ENCODE measurements at places on chromosomes 2 and 18.
A peak's percentile ranks its signal among the peaks of the same experiment; 100 is the strongest.

DNA sequence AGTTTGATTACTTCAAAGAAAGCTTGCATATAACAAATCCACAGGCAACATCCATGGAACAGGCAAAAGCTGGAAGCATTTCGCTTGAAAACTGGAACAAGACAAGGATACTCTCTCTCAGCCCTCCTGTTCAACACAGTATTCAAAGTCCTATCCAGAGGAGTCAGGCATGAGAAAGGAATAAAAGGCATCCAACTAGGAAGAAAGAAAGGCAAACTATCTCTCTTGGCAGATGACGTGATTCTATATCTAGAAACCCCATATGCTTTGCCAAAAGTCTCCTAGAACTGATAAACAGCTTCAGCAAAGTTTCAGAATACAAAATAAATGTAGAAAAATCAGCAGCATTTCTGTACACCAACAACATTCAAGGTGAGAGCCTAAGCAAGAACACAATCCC lies 34.1 kb upstream of the MC4R start:
- ATAC-seq: no peak

DNA sequence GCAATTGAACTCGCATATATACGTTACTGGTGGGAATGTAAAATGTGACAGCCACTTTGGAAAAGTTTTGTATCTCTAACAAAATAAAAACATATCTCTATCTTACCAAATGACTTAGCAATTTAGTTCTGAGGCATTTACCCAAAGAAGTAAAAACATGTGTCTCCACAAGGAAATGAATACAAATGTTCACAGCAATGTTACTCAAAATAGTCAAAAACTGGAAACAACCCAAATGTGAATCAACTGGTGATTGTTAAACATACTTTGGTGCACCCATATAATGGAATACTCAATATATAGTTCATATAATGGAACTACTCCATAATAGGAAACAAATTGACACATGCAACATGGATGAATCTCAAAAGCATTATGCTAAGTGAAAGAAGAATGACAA lies 70.4 kb upstream of the DNER start:
- no peak for ATAC-seq

DNA sequence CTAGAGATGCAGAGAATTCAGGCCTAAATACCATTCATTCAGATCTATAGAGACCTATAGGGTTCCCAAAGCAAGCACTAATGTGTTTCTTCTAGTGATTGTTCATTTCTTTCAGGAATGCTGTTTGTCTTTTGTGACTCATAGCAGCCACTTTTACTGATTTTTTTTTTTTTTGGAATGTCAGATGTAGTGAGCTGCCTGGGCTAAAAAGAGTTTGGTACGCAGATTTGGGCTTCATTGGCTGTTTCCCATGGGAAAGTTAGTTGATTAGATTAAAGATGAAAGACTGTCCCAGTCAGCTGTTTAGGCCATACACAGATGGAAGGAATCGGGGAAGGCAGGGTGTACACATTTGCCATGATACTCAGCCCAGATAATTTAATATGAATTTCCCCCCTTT lies 87.6 kb downstream of the CDC42EP3 start:
- peak; percentile 63 for ATAC-seq

DNA sequence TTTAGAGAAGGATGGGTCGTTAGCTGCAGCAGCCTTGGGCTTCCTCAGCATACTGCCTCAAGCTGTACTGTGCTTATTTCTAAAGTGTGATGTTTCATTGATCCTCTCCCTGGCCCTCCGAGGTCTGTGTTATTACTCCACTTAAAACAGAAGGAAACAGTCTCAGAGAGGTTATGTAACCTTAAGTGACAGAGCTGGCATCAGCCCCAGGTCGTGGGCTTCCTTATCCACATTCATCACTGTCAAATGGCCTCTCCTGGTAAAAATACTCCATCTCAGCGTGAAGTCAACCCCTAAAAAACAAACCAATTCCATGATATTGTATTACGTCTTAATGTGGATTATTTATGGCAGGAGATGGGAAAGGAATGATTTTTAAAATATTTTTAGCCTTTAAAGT lies 153.3 kb upstream of the NOSTRIN start:
- ATAC-seq: peak; percentile 72

GRCh38 chr2:46655551-46656436 lies 176.4 kb downstream of the TMEM247 start:
- no peak for ATAC-seq

- ATAC-seq: no peak
These were observed 12.1 kb upstream of the CXCR4 start for GRCh38 chr2:136130045-136130444.

GRCh38 chr18:12883372-12883683 lies 709 bp downstream of the PTPN2 start:
- ATAC-seq: peak; percentile 52

DNA sequence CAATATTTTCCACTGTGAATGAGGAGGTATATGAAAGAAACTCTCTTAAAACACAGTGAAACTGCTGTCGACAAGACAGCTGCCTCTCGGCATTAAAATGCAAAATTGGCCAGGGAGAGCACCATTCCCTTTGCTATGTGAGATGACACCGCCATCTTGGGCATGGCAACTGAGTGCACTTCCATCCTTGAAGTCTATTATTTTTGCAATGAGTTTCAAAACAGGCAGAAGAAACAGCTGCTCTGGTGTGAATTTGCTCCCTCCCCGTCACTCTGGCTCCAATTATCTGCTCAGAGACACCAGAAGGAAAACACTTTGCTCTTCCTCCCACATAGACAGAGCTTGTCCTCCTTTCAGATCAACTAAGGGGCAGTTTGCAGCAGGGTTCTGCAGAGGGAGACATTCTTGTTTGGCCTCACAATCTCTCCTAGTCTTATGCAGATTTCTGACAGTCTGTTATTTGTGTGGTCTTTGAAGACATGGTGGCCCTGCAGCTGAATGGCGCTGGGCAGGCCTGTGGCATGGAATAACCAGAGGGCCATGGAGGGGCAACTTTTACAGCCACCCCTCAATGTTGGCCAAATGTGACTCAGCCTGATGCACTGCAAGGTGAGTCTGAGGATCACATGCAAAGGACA lies 48.6 kb upstream of the SEC11C start:
- ATAC-seq: no peak

DNA sequence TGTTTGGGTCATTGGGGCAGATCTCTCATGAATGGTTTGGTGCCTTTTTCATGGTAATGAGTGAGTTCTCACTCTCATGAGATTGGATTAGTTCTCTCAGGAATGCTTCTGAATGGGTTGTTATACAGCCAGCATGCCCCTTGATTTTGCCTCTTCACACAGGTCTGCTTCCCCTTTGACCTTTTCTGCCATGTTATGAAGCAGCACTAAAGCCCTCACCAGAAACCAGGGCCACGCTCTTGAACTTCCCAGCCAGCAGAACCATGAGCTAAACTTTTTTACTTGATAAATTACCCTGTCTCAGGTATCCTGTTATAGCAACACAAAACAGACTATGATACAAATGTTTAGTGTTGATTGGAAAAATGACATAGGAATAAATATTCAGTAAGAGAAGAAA lies 57.3 kb downstream of the ICA1L start:
- ATAC-seq: no peak

- no peak for ATAC-seq
These were observed 365.3 kb downstream of the ERBB4 start for GRCh38 chr2:212173331-212173730.

- ATAC-seq: no peak
These were observed 50.3 kb upstream of the ID2 start for GRCh38 chr2:8631465-8632005.

GRCh38 chr18:6311456-6312215 lies 103.1 kb downstream of the L3MBTL4 start:
- ATAC-seq: no peak

GRCh38 chr2:28645553-28645952 lies 106.1 kb upstream of the PPP1CB start:
- no peak for ATAC-seq

DNA sequence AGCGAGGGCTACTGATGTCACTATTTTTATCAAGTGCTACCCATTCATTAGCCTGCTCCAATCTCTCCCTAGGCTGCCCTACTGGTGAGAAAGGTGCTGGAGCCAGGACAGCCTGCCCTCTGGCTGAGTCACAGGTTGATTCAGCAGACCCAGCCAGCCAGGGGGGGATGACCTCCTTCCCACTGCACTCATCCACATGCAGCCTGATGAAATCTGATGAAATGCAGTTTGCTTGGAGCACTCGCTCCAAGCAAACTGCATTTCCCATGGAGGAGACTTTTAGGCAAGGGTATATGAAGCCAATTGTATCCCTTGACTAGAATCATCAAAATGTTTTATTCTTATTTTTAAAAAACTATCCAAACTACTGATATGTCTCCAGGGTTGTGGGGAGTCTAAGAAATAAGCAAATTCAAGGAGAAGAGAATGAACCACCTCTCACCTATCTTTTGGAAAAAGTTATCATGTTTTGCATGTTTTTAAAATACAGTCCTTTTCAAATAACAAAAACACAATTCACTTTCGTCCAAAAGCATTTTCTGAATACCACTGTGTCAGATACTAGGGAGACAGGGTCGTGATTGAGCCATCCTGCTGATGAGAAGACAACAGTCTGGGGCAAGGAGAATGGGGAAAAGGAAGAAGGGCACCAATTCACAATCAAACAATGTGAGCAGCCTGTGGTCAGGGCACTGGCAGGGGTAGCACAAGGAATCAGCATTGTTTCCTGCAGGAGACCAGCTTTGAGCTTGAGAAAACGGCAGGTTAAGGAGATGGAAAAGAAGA lies 128.3 kb downstream of the AFF3 start:
- peak; percentile 87 for ATAC-seq

GRCh38 chr2:167438206-167438605 lies 549.9 kb downstream of the XIRP2 start:
- peak; percentile 58 for ATAC-seq

- ATAC-seq: no peak
These were observed 3.6 kb upstream of the KIAA2012 start for GRCh38 chr2:202069170-202070067.

- ATAC-seq: no peak
These were observed 87.2 kb downstream of the ESCO1 start for GRCh38 chr18:21513292-21513691.

- ATAC-seq: no peak
These were observed 139.3 kb upstream of the CTDP1 start for GRCh38 chr18:79540161-79540903.

DNA sequence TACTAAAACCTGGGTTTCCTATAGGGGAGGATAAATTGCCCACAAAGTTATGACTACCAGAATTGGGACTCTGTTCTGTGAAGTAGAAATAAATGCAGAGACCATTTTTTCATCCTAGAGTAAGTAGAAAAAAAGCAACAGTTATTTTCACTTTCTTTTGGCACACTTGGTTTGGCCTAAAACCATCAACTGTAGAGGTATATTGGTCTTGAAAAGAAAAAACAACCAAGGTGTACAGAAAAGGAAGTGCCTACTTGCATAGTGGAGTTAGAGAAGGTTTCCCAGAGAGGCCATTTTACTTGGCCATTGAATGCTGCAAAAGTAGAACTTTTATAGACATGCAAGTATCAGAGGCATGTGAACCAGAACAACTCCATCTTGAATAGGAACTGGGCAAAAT lies 89.4 kb upstream of the TACR1 start:
- ATAC-seq: no peak

DNA sequence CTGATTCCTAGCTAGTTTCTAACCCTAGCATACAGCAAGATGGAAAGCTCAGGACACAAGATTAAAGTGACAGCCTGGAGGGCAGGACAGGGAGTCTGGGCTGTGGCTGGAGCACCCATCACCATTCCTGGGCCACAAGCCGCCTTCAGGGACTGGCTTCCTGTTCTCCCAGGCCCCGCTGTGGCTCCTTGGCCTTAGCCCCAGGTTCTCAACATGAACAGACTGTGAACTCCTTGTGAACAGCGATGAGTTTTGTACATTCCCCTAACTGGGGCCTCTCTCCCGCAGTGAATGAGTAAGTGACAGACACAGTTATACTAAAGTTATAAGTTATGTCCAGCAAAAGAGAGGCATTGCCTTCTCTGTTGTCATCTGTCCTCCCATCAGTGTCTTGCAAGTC lies 35.9 kb upstream of the SLC14A1 start:
- ATAC-seq: no peak

GRCh38 chr18:8088626-8089025 lies 520.6 kb upstream of the RAB12 start:
- no peak for ATAC-seq

DNA sequence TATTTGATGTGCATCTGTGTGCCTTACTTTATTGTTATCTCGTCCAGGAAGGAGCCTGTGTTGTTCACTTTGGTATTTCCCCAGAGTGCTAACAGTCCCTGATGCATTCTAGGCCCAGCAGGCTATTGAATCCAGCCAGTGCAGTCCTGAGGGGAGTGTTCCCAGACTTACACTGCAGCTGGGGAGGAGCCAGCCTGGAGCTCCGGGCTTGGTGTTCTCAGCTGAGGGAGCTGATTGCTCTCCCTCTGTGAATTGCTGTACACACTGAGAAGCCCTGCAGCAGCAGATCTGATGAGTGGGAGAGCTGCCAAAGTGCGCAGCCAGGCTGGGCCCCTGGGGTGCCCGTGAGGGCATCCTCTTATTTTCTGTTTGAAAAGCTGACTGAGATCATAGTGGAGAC lies 159.2 kb downstream of the GALNT3 start:
- peak; percentile 94 for ATAC-seq

GRCh38 chr2:171405546-171405945 lies 28.2 kb downstream of the METTL8 start:
- no peak for ATAC-seq

GRCh38 chr2:213733893-213734292 lies 449.6 kb downstream of the SPAG16 start:
- no peak for ATAC-seq

DNA sequence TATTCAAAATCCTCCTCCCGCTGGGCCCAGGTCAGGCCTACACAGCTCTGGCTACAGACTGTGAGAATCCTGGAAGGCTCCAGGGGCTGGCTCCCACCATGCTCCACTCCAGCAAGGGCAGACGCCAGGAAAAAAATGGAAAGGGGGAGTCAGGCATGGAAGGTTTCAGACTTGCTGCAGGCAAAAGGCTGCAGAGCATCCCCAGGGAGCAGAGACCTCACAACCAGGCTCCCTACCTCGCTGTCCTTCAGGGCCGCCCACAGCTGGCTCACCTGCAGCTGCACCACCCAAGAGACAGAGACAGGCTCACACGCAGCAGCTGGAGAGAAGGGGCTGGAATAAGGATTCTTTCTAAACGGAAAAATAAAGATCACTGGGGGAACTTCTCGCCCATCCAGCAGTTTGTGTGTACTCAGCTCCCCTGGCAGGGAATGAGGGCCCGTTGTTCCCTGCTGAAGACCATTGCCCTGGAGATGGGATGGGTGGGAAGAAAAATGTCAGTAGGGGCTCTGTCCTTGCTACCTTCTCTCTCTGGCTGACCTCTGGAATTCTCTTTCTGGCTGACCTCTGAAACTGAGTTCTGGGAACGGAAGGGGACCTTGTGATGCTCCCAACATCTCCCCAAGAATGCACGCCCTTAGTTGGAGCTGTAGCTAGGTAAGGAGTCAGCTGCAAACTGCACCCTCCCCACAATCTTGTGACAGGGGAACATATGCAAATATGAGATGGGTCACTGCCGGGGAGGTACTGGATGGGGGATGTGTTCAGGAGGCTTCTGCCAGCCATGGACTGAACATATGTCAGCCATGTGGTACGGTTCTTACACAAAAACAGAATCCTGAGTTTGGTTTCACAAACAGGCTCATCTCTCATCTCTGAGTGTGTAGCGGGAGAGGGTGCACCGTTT lies 34.5 kb downstream of the BCL2 start:
- no peak for ATAC-seq

All from SK-N-SH treated with all-trans-retinoic acid at 6 μM for 48 hours (cell line).